Stimulated activated CD8-positive, alpha-beta memory T cell treated with anti-CD3 and anti-CD28 coated beads, Interleukin-15, amount 100 ng/mL, for 4 hours (primary cell): ENCODE measurements at places on chromosomes 11 and 22.

GRCh38 chr22:32685512-32685911 is 116.0 kb upstream of the TIMP3 start:
- no peak for DNase-seq

DNA sequence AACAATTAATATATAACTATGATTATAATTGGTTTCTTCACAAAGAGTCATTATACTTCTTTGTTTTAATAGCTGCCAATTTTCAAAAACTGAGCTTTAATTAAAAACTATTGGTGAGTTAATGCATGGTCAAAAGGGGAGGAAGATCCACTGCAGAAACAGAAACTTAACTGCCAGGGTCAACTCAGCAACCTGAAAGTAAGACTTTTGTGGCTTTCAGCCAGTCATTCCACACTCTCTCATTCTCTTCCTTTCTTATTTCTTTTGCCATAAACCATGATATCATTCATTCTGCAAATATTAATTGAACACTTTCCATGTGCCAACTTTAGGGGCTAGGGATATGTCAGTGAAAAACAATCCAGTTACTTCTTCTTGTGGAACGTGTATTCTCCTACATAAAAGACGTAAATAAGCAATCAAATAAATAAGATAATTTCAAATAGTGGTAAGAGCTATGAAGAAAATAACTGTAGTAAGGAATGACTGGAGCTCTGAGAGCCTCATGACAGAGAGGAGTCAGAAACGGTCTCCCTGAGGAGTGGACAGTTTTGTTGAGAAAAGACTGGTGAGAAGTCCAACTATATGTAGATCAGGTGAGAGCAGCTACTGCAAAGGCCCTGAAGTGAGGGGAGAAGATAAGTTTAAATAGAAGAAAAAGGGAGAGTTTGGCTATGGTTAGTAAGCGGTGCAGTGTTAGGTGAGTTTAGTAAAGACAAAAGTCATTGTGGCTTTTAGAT is 130.5 kb downstream of the GRIA4 start:
- DNase-seq = no peak

- no peak for DNase-seq
These were observed 33.5 kb upstream of the CRTAM start for GRCh38 chr11:122804796-122805195.

DNA sequence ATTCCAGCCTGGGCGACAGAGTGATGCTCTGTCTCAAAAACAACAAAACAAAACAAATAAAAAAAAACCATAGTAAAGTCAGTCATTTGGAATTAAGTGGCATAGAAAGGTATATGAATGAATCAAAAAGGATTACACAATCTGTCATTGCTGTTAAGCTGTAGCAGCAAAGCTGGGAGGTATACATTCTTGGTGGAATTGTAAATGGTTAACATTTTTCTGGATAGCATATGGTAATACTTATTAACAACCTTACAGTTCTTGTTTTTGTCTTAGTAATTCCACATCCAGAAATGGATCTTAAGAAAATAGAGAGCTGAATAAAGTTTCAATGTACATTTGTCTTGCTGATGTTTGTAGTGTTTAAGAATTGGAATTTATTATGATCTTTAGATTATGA is 30.0 kb downstream of the DDX10 start:
- DNase-seq = no peak

DNA sequence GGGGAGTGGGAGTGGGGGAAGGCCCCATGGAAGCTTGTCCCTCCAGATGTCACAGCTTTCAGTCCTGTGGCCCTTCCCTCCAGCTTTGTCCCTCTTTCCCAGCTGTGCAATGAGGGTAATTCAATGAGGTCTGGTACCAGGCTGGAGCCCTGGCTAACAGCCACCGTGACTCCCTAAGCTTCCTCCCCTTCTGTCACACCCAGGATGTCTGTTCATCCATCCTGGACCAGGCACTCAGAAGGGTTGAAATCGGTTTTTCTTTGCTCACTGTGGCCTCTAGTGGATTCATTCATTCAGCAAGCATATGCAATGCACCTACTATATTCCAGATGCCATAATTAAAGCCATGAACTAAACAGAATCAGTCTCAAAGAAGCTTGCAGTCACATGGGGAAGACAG is 38.7 kb downstream of the SYT13 start:
- no peak for DNase-seq

GRCh38 chr22:23106906-23107367 is 34.9 kb downstream of the RSPH14 start:
- DNase-seq = no peak

- no peak for DNase-seq
These were observed 66.2 kb upstream of the TCF20 start for GRCh38 chr22:42336527-42337227.

- DNase-seq = no peak
These were observed 630.3 kb downstream of the TBC1D22A start for GRCh38 chr22:47392729-47393128.

- DNase-seq = no peak
These were observed 1031.2 kb downstream of the BRD1 start for GRCh38 chr22:48796310-48797015.

DNA sequence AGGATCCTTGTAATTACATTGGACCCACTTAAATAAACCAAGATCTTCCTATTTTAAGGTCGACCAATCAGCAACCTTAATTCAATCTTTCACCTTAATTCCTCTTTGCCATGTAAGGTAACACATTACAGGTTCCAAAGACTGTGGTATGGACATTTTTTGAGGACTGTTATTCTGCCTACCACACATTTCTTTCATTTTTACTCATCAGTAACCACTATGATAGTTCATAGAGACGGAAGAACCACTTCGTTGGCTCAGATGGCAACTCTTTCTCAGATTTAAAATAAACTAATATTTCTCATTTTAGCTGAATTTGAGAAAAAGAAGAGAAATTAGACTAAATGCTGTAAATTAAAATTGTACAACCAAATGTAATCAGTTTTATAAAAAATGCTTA is 96.3 kb downstream of the PAX6 start:
- DNase-seq = no peak

- no peak for DNase-seq
These were observed 23.1 kb downstream of the PRDM11 start for GRCh38 chr11:45169310-45170072.

GRCh38 chr11:32210556-32210955 is 119.7 kb downstream of the RCN1 start:
- DNase-seq = no peak

- no peak for DNase-seq
These were observed 24.7 kb upstream of the IL17RA start for GRCh38 chr22:17060126-17060525.

DNA sequence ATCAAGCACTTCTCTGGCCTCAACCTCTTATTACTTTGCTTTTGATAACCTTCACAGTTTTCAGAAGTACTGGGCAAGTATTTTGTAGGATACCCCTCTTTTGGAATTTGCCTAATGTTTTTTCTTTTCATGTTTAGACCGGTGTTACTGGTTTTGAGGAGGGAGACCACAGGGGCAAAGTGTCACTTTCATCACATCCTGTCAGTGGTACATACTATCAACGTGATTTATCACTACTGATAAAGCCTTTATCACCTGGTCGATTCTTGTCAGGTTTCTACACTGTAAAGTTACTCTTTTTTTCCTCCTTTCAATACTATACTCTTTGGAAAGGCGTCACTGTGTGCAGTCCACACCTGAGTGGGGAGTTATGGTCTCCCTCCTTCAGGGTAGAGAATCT is 26.7 kb downstream of the QSER1 start:
- DNase-seq = no peak

DNA sequence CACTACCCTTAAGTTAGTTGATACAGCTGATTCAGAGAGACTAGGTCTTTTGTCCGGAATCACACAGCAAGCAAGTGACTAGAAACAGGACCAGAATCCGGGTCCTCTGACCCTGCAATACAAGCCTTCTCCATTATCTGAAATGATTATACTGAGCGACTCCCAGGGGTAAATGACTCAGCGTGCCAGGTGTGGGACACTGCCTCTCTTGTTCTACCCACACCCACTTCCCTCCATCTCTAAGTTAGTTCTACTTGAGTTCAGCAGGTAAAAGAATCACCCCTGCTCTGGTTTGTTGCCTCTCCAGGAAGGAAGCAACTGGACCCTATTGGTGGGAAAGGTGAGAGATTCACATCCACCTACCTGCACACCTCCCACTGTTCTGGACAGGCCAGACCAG is 156.9 kb downstream of the DBX1 start:
- DNase-seq = no peak

- no peak for DNase-seq
These were observed 9.9 kb downstream of the IFT27 start for GRCh38 chr22:36765943-36766450.

DNA sequence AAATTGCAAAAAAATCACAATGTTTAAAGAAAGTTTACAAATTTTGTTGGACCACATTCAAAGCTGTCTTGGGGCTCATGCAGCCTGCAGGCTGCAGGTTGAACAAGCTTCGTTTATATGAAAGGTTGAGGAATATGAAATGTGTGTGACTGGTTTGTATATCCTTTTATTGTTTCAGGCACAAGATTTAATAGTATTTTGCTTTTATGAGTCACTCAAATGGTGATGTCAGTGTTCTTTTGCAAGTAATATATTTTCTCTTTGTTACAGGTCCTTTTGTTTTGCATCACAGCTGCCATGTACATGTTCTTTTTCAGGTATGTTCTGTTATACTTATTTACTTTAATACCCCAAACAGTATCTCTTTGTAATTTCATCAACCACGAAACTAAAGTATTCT is 198.6 kb downstream of the TMEM135 start:
- DNase-seq = no peak

- DNase-seq = no peak
These were observed 3.4 kb upstream of the TAGLN start for GRCh38 chr11:117195761-117196160.

DNA sequence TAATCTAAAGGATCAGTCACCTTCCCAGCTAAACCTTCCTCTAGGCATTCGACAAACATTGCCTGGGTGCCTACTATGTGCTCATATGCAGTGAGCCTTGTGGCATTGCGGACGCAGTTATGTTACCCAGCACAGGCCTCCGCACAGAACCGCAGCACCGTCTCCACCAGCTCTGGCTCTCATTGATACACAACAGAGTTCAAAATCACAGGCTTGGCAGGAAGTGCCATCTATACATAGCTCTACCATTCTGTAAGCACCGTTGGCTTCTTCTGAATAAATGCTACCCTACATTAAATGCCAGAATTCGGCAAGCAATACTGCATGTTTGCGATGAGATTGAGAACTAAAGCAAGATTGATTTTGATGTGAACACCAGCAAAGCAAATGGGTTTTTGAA is 31.0 kb downstream of the DSCAML1 start:
- no peak for DNase-seq

- no peak for DNase-seq
These were observed 218.3 kb downstream of the NXPE2 start for GRCh38 chr11:114896594-114896993.

- no peak for DNase-seq
These were observed 276.3 kb upstream of the RAG2 start for GRCh38 chr11:36874291-36874690.

DNA sequence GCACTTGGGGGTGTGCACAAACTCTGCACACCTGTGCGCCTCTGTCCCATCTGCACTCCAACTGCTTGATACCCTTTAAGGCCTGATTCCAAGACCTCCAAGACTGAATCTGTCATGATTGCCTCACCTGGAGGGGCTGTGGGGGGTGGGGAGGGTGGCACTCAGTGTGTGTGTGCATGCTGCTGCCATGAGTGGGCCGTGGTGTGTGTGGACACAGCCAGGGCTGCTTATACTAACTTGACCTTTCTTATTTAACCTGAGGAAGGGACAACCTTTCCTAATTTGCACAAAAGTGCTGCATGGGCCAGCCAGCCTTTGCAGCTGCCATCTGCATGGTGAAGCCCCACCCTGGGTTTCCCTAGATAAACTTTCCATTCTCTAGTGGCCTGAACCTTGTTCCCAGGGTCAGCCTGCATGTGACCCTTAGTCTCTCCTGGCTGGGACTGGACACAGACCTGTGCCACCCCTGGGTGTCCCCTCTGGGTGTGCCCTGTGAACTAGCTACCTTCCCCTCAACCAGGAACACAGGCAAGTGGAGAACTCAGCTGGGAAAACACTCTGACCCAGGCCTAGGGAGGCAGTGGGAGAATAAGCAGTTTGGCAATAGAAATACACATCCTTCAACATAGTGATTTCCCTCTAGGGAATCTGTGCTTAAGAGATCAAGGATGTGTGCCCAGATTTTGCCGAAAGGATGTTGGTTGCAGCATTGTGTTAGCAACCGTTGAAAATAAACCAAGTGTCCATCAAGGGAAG is 45.4 kb upstream of the DKK3 start:
- DNase-seq = no peak

GRCh38 chr11:134738581-134738980 is 326.5 kb upstream of the B3GAT1 start:
- no peak for DNase-seq

GRCh38 chr11:131977854-131978253 is 607.4 kb downstream of the NTM start:
- DNase-seq = no peak

- DNase-seq = no peak
These were observed 509.0 kb upstream of the LARGE1 start for GRCh38 chr22:34429314-34429713.

- DNase-seq = no peak
These were observed 103.2 kb upstream of the KIRREL3 start for GRCh38 chr11:127103586-127104388.

GRCh38 chr11:954392-955153 is 28.9 kb downstream of the AP2A2 start:
- no peak for DNase-seq

GRCh38 chr11:66743271-66743968 is 14.4 kb upstream of the SPTBN2 start:
- DNase-seq = no peak

- DNase-seq = no peak
These were observed 259.2 kb upstream of the CTSC start for GRCh38 chr11:88596786-88597185.

GRCh38 chr11:103380031-103380430 is 270.8 kb downstream of the DYNC2H1 start:
- no peak for DNase-seq

- DNase-seq = no peak
These were observed 172.1 kb downstream of the DYNC2H1 start for GRCh38 chr11:103281301-103281700.

DNA sequence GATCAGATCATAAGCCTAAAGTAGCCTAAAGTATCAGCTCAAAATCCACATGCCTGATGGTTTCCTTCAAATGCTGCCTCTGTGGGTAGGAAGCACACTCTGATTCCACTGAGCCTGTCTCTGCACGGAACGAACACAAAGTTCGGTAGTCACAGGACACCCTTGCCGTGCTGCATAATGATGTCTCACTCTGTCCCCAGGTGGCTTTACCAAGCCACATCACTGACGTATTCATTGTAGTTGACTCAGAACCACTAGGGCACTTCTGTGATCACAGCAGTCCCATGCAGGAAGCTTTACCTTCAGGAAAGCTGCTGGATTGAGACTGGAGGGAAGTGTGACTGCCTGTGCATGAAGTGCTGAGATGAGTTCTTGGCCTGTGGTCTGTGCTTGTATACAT is 147.7 kb downstream of the ATXN10 start:
- no peak for DNase-seq

DNA sequence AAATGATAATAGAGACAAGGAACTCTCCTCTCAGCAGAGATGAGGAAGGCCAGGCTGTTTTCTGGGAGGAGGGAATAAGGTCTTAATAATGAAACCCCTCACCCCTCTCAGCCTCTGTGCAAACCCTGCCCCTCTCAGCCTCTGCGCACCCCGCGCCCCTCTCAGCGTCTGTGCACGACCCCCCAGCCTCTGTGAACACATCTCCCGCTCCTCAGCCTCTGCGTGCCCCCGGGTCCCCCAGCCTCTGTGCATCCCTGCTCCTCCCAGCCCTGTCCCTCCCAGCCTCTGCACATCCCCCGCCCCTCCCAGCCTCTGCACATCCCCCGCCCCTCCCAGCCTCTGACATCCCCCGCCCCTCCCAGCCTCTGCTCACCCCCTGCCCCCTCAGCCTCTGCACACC is 837.8 kb downstream of the TBC1D22A start:
- DNase-seq = no peak
